Liver (tissue), 10 donors: ENCODE measurements at places on chromosomes 1 and 21.

DNA sequence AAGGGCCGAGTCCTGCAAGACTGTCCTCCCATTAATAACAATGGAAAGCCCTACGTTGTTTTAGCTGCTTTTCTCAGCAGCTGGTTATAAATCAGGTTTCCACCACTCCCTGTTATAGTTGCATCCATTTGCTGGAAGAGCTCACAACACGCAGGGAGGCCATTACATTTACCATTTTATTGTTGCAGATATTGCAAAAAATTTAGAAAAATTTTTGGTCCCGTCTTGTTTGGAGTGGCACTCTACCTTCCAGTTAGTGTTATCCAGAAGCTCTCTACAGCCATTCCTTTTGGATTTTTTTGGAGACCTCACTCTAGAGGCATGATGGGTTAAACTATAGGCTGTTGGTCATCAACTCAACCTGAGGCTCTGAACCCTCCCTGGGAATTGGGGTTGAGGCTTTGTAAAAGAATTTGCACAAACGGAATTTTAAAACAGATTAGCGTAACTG, 1532.1 kb upstream of the TPTE start:
- DNase-seq: no peak

- no peak for DNase-seq
Observed at GRCh38 chr1:61388566-61388965, 306.2 kb downstream of the NFIA start.

DNA sequence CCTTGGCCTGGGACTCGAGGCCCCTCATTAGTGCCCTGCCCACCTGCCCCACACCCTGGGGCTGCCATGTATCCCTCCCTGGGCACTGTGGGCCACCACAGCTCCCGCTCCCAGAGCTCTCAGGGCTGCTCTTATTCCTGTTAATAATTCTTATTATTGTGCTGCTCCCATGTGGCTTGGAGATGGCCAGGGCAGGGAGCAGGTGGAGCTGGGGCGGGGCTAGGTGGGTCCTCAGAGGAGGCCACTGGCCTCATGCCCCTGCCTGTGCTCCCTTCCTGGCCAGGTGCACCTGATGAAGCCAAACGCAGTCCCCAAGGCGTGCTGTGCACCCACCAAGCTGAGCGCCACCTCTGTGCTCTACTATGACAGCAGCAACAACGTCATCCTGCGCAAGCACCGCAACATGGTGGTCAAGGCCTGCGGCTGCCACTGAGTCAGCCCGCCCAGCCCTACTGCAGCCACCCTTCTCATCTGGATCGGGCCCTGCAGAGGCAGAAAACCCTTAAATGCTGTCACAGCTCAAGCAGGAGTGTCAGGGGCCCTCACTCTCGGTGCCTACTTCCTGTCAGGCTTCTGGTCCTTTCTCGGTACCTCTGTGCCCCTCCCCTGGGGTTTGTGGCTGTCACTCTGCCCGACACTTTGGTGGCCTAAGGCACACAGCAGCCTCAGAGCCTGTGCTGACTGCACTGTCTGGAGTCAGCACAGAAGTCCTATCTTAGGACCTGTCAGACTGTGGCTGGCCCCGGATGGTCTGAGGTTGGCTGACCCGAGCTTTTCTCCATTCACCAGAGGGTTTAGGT, 34.1 kb downstream of the BMP8A start:
- DNase-seq: no peak

GRCh38 chr1:183022202-183023145, 746 bp upstream of the LAMC1 start:
- peak; percentile 51 for DNase-seq

DNA sequence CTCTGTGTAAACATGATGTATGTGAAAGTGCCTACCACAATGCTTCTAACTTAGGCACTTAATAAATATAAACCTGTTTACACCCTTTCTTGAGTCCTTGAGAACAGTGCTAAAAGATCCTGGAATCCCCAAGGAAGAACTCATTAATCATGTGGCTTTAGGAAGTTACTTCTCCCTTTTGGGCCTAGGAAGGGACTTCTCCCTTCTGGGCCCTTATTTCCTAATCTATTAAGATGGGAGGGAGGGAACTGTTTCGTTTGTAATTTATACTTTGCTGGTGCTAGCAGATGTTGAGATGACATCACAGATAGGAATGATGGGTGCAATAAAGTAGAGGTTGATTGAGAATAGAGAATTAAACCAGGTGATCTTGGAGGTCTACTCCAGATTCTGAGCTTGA, 1.2 kb downstream of the BTF3L4 start:
- no peak for DNase-seq

- DNase-seq: peak; percentile 68
Observed at GRCh38 chr1:53899206-53899628, 5.2 kb downstream of the DIO1 start.
